ENCODE measurements at places on chromosomes 16 and 17. TPM values are rescaled to one million over a fixed set of nuclear protein-coding genes. Genes with fewer than 3 reads are reported as not detected.

GDPD3 gene
- not detected for total RNA-seq

LITAFD gene
- not detected for total RNA-seq

DNA sequence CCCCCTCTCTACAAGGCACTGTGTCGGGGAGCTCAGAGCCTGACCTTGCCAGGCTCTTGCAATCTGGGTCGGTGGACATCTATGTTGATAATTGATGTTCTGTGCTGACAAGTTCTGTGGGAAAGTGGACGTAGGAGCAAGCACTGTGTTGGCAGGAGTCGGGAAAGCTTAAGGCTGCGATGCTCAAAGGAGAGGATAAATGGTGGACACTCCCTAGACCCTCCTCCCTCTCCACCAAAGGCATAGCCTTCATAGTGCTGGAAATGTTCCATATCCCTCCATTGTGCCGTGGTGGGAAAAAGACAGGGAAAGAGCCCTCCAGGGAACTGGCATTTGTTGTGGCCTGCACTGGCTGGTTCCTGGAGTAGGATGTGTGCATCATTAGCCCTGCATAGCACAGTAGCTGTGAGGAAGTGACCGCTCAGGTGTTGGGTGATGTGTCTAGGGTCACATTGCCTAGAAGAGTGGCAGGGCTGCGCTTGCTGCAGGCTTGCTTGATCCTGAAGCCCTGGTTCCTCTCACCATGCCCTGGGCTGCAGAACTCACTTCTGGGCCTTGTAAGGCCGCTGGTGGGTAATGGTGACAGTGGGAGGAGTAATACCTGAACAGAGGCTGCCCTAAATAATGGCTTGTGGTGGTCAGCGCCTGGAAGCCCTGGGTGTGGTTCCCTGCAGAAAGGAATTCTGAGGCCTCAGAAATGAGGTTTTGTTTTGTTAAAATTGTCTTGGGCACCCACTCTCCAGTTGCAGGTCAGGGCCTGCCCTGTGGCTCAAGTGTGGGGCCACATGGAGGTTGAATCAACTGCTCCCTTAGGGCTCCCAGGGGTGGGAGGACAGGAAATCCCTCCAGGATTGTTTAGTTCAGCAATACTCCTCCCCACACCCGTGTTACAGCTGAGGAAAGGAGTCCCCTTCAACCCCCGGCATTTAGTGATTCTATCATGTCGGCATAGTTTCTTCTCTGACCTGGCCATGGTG, 62.6 kb downstream of the KSR1 start:
- no peaks in the 10 kb centered on the region for H3K27me3 ChIP-seq
- H3K36me3 ChIP-seq = no peaks in the 10 kb centered on the region
- H3K4me3 ChIP-seq = no peak overlapping the region
- no peak for DNase-seq
- peaks cover 4% of the 10 kb centered on the region for H3K4me1 ChIP-seq
- no peak overlapping the region for H3K27ac ChIP-seq

DNA sequence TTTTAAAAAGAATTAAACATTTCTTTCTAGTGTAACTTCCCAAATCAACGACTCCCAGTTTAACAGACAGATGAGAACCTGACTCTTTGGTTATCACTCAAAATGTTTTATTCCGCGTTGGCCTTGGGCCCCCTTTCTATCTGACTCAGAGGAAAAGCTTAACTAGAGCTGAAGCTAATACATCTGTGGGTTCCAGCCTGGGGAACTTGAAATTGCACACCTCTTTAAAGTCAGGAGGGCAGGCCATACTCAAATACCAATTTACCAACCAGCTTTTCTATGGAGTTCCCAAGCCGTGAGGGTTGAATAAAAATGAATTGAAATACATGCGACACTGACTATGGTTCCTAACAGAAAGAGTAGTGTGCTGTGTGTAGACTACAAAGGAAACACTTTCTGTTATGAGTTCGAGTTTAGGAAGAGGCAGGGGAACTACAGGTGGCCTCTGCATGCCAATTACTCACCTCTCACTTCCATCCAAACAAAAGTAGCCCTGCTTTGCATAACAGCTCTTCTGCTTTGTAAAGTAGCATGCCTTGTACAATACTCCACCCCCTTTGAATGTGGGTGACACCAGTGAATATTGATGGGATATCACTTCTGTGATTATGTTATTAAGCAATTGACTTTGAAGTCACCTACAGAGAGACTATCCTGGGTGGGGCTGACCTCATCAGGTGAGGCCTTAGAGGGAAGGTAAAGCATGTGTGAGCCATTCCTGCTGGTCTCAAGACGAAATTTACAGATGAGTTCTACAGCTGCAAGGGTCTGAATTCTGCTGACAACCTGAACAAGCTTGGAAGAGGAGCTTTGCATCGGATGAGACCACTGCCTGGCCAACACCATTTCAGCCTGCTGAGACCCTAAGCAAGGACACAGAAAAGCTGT, 92.1 kb downstream of the WDR59 start:
- H3K36me3 ChIP-seq = no peaks in the 10 kb centered on the region
- DNase-seq = no peak
- H3K27ac ChIP-seq = no peak overlapping the region

DNA sequence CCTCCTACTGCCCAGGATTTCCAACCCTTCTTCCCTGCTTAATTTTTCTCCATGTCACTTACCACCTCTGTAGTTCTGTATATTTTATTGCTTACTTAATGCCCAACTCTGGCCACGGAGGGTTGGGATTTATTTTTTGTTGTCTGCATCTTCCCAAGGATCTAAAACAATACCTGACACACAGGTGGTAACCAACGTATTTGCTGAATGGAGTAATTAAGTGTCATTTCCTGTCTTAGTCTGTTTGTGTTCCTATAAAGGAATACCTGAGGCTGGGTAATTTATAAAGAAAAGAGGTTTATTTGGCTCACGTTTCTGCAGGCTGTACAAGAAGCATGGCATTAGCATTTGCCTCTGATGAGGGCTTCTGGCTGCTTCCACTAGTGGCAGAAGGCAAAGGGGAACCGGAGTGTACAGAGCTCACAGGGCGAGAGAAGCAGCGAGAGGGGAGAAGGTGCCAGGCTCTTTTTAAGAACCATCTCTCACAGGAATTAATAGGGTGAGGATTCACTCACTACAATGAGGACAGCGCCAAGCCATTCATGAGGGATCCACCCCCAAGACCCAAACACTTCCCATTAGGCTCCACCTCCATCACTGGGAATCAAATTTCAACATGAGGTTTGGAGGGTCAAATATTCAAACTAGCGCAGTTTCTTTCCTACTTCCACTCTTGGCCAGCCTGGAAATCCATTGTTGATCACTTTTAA, 44.8 kb downstream of the ERN1 start:
- H3K27me3 ChIP-seq = no peaks in the 10 kb centered on the region
- no peak overlapping the region for H3K4me3 ChIP-seq
- H3K27ac ChIP-seq = no peak overlapping the region
- H3K36me3 ChIP-seq = no peaks in the 10 kb centered on the region

DNA sequence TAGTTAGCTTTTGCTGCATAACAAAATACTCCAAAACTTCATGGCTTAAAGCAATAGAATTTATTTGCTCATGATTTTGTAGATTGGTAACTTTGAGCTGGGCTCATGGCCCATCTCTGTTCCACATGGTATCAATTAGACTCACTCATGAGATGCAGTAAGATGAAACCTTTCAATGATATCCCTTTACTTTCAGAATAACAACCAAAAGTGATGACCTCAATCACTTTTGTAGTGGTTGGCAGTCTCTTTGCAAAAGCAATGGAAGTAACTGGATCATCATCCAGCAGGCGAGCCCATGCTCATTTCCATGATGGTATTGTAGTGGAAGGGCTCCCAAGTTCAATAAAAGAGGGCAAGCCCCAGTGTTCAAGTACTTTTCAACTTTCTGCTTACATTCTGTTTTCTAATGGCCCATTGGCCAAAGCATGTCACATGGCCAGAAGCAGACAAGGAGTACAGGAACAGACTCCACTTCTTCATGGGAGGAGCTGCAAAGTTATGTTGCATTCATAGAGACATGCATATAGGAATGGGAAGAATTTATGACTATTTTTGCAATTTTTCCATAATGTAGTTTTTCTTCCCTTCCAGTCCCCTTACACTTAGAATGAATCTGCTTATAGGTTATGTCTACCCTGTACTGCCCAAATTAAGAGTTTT, 41.7 kb downstream of the EFCAB5 start:
- no peak for DNase-seq
- no peaks in the 10 kb centered on the region for H3K27me3 ChIP-seq
- H3K4me3 ChIP-seq = no peak overlapping the region
- H3K4me1 ChIP-seq = no peaks in the 10 kb centered on the region
- H3K36me3 ChIP-seq = no peaks in the 10 kb centered on the region
- no peak overlapping the region for H3K27ac ChIP-seq

GRCh38 chr17:82887255-82888164, 47.7 kb upstream of the ZNF750 start:
- H3K4me3 ChIP-seq = no peak overlapping the region
- no peak overlapping the region for H3K27ac ChIP-seq
- H3K36me3 ChIP-seq = no peaks in the 10 kb centered on the region
- no peaks in the 10 kb centered on the region for H3K4me1 ChIP-seq
- no peaks in the 10 kb centered on the region for H3K27me3 ChIP-seq
- no peak for DNase-seq

DNA sequence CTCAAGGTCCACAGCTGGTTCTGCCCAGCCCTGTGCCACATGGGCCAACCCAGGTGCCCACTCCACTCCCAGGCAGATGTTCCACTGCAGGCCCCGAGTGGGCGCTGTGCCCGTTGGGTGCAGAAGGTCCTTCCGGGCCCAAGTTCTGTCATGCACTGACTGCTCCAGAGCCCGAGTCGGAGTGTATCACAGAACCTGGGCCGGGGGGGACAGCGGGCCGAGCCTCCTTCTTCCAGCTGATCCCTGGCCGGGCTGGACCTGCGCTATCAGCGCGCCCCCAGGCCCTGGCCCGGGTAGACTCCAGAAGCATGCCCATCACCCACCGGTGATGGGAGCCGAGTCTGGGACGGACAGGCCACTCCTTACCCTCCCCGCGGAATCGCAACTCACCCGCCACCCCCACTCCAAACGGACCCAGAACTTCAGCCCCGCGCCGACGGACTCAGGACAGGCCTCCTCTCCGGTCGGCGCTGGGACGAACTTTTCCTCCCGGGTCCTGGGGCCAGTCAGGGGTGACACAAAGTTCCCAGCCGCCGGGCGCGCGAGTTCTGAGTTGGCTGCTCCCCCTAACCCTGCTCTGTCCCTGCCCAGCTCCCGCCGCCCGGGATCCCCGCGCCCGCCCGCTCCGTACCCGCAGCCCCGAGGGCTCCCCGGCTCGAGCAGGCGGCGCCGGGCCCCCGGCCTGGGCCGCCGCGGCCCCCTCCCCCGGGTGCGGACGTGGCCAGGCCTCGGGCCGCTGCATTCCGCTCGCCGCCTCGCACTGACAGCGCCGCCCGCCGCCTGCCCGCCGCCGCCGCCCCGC, at the start of gene COPZ2:
Gene COPZ2, minus strand, starts transcription at position 762 of the 802 bp plus-strand sequence. Its CDS starts 20 bp downstream, at position 742.
- H3K4me3 ChIP-seq = peak within 1 kb of the TSS; percentile 45
- H3K36me3 ChIP-seq = no peaks in the 10 kb centered on the region
- peak; percentile 61 for DNase-seq
- peak within 1 kb of the TSS; percentile 58 for H3K27ac ChIP-seq

DNA sequence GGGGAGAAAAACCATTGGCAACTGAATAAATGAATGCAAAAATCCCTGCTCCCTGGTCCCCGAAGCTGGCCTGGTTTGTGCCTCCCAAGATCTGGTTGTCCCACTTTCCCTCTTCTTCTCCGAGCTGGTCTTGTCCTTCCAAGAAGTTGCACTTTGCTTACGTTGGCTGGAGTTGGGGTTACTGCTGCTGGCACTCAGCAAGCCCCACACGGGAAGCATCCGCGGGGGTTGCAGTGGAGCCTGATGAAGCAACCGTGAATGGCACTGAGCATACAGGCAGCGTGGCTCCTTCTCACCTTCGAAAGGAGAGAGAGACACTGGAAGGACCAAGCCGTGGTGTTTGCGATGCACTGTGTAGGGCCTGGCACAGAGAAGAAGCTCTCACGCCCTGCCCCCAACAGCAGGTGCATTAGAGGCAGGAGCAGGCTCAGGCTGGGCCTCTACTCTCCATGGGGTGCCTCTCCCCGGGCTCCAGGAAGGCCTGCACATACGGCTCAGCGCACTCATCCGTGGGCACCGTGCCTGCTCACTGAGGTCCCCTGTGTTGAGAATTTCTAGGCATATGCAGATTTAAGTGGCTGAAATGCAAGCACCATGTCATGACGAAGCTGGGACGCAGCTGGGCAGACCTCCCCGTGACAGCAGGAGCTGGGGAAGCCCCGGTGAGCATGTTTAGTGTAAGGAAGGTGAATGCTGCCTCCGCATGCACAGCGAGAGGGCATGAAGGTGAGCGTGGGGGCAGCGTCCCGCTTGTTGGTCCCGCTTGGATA, 12.1 kb downstream of the CA5A start:
- H3K27ac ChIP-seq = no peak overlapping the region
- H3K36me3 ChIP-seq = no peaks in the 10 kb centered on the region
- no peak overlapping the region for H3K4me3 ChIP-seq

- H3K4me1 ChIP-seq = peaks cover 32% of the 10 kb centered on the region
- DNase-seq = no peak
- H3K36me3 ChIP-seq = no peaks in the 10 kb centered on the region
- peak overlapping the region; percentile 97 for H3K27ac ChIP-seq
- H3K4me3 ChIP-seq = no peak overlapping the region
Measured at GRCh38 chr17:19387921-19388521, 1.0 kb upstream of the MFAP4 start.

GRCh38 chr17:21400816-21401593, 24.8 kb downstream of the KCNJ12 start:
- no peak overlapping the region for H3K4me3 ChIP-seq
- H3K4me1 ChIP-seq = no peaks in the 10 kb centered on the region
- H3K27me3 ChIP-seq = no peaks in the 10 kb centered on the region
- no peaks in the 10 kb centered on the region for H3K36me3 ChIP-seq
- no peak for DNase-seq
- H3K27ac ChIP-seq = peak overlapping the region; percentile 80

GRCh38 chr17:13917634-13918033, 151.7 kb upstream of the COX10 start:
- no peak overlapping the region for H3K4me3 ChIP-seq
- DNase-seq = no peak
- no peaks in the 10 kb centered on the region for H3K27me3 ChIP-seq
- H3K36me3 ChIP-seq = no peaks in the 10 kb centered on the region

DNA sequence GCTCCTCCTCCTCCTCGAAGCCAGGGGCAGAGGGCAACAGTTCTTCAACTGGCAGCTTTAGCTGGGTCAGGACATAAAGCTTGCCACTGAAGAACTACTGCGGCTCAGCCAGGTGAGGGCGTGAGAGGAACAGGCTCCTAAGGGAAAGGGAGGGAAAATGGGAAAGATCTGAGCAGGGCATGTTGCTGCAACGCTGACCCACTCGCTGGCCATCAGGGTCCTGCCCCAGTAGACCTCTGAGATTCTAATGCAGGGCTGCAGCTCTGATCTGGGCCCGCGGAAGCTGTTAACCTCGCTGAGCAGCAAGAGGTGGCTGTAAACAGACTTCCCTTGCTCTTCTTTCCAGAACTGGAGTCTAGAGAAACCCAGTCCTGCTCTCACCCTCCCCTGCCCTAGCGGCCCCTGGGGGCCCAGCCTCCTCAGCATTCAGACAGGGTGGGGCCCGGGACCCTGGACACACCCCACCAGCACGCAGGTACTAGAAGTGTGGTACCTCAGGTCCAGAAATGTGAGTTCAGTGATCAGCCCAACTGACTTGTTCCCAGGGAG, 3.8 kb upstream of the TLCD2 start:
- DNase-seq = peak; percentile 67
- H3K4me1 ChIP-seq = peaks cover 16% of the 10 kb centered on the region
- H3K36me3 ChIP-seq = no peaks in the 10 kb centered on the region
- H3K27me3 ChIP-seq = no peaks in the 10 kb centered on the region

GRCh38 chr17:51541215-51541614, 280.9 kb downstream of the UTP18 start:
- no peaks in the 10 kb centered on the region for H3K36me3 ChIP-seq
- no peak overlapping the region for H3K27ac ChIP-seq
- no peaks in the 10 kb centered on the region for H3K27me3 ChIP-seq
- DNase-seq = no peak
- H3K4me1 ChIP-seq = no peaks in the 10 kb centered on the region
